Progenitor cell of endocrine pancreas (in vitro differentiated cells): ENCODE measurements at places on chromosomes 4 and X. TPM values are rescaled to one million over a fixed set of nuclear protein-coding genes. Genes with fewer than 3 reads are reported as not detected.
A peak's percentile ranks its signal among the peaks of the same experiment; 100 is the strongest.

ARHGAP10 gene
- 11.0 and 13.1 TPM in 2 replicates for total RNA-seq

RTL5 gene
- total RNA-seq = 19.4 and 21.1 TPM in 2 replicates

CYSLTR1 gene
- total RNA-seq = 0.09 TPM in 1 of 2 replicates, not detected in the other

CPZ gene
- total RNA-seq = 0.19 and 0.29 TPM in 2 replicates

HPSE gene
- total RNA-seq = 2.8 and 3.6 TPM in 2 replicates

NKX3-2 gene
- 1.7 and 2.1 TPM in 2 replicates for total RNA-seq

MCF2 gene
- total RNA-seq = 0.31 TPM in 1 of 2 replicates, not detected in the other

DIPK2B gene
- not detected in 2 replicates for total RNA-seq

SMARCA1 gene
- 183 TPM in 2 replicates for total RNA-seq

NIPAL1 gene
- 17.6 and 21.1 TPM in 2 replicates for total RNA-seq

EMCN gene
- not detected in 2 replicates for total RNA-seq

DNA sequence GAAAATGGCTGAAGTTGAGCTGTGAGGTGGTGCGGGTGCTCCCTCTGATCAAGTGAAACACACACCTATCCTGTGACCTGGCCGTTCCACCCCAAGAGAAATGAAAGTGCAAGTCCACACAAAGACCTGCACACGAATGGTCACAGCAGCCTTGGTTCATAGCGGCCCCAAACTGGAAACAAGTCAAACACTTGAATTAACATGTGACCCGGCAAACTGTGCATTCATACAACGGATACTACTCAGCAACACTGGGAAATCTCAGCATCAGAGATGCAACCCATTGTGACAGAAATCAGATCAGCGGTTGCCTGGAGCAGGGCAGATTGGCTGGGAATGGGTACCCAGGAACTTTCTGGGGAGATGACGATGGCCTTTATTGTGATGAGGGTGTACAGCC lies 7.6 kb downstream of the G6PD start:
- DNase-seq = no peak

DNA sequence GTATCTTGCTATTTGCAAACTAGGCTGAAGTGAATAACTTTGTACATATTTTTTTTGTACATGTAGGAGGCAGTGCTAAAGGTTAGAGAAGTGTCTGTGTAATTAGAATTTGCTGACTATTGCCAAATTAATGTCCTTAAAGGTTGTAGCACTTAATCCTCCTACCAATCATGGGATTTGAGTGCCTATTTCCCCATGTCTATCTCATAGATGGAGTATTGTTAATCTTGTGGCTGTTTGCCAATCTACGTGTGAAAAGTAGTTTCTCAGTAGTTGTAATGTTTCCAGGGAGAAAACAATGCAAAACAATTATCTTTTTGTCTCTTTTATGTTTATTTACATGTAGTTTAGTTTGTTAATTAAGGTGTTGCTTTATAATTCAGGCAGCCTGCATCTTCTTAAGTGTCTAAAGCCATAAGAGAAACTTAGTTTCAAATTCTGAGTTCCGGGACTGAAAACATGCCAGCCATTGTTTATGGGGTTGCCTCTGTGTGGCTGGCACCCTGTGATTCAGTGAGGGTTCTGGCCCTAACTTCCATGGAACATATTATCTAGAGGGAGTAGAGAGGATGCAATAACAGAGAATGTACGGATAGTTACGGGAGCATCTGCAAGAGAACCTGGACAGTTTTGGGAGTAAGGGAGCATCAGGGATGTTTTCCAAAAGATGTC lies 142.4 kb downstream of the KLHL8 start:
- DNase-seq = no peak

DNA sequence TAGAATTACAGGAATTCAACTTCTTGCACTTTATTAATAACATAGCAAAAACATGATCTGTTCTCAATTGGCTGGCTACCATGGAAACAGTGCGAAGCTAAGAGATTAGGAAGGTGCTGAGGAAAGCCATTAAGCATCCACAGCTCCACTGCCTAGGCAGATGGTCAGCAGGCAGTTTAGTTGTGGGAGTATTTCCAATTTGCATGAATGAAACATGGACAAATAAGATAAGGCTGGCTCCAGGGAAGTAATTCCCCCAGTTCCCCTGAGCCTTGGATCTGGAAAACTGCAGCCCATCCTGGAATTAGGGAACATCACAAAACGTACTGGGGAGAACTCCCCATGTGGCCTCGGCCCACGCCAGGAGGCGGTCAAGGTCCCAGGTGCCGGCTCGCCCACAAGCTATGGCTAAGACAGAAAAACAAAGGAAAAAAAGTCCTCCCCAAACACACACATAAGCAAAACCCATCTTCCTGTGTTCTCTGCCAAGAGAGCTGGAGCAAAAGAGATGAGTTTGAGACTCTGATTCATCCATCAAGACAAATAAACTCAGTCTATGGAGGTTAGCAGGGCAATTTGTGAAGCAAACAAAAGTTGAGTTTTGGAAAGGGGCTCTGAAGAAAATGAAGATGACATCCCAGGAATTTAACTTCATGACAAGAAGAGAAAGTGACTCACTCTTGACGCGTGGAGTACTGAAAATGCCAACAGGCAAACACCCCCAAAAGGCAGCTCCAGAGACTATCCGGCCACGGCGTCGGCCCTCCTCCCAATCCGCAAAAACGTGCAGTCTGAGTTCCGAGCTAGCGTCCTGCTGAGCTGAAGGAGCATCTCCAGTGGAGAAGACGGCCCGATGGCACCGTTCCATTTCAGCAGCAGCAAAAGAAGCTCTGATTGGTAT lies 45.1 kb downstream of the IGFBP7 start:
- DNase-seq = no peak

DNA sequence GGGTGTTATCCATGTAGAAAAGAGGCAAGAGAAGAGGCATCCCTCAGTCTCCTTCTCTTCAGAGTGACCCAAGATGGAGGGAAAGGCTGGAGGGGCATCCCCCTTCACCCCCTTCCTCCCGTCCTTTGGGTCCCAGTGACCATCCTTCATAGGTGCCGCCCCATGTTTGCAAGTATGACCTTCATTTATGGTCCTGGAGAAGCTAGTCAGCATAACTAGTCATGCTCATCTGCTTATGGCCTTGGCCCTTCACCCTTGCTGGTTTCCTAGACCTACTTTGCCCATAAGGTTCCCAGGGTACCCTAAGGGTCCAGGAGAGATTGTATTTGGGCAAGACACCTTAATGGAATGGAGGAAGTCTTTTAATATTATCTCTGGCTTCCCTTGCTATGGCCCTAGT lies 46.7 kb downstream of the HMGB2 start:
- no peak for DNase-seq

- no peak for DNase-seq
These were observed 344.6 kb upstream of the CTSO start for GRCh38 chr4:156298230-156298629.

GRCh38 chr4:9969526-9970398 lies 51.5 kb downstream of the SLC2A9 start:
- DNase-seq = no peak

DNA sequence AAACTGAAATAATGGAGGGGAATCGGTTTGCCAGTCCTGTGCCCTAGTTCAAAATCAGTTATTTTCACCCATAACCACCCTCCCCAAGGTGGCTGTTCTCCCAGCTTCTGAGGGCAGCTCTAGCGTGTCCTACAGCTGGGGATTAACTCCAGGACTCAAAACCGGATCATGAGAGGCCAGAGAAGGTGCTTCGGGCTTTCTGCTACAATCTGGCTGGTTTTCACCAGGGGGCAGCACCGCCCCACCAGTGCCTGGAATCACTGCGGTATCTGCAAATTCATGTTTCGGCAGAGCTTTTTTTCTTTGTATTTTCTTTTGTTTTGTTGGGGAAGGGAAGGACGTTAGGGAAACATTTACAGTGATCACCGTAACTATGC lies 28.4 kb downstream of the PDHA1 start:
- peak; percentile 45 for DNase-seq

DNA sequence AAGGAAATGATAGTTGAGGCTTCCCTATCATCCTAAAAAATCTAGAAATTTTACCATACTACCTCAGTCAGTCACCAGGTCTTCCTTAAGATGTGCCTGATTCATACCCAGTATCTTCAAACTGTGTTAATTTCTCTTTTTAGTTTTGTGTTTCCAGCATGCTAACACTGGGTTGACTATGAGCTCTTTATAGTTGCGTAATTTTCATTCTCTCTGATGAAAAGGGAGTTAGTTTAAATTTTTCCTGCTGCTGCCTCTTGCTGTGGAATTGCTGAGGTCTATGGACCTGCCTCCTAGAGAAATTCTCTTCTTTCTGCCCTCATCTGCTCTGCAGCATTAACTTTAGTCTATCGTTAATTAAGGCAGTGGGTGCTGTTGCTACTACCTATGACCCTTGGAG lies 66.6 kb downstream of the BANK1 start:
- DNase-seq = no peak

GRCh38 chrX:148203531-148203930 lies 222.4 kb downstream of the FMR1NB start:
- no peak for DNase-seq

DNA sequence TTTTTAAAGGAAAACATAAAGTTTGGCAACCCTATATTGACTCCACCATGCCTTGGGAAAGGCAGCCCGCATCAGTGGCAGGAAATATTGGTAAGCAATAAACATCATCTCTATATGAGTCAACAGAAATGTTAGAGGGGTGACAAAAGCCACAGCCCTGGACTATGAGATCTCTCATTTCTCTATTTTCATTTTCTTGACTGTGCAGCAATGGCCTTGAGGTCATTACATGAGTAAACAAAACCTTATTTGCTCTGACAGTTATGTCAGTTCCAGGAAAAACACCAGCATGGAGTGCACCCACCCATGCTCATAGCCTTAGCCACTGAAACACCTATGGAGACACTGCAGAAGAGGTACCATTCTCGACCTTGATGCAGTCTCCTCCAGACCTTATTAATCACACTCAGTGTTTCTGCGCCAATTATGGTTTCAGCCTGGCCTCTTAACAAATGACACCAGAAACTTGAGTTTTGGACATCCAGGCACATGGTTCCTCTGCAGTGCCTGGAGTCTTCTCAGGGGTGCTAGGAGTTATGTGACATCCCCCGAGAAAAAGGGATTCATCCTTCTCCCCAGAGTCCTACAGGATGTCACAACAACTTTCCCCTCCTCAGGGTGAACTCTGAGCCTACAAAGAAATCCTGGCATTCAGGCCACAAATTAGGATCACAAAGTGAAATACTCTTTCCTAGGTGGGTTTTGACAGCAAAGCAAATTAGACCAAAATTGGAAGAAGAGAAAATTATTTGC lies 16.0 kb upstream of the HPGD start:
- no peak for DNase-seq

DNA sequence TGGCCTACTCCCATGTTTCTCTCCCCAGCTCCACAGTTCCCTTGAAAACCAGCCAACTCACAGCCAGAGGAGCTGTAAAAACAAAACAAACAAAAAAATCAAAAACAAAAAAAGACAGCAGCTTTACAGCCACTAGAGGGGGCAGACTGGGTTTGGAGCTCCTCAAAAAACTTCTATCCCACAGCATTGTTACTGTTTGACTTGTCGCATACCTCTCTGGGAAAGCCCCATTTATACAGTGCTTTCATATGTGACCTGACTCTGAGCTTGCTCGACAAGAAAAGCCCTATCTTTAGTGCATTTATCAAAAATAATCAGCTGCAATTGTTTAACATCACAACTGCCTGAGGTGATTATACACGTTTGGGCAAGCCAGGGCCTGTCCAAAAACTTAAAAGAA lies 21.6 kb downstream of the TSPAN6 start:
- no peak for DNase-seq

DNA sequence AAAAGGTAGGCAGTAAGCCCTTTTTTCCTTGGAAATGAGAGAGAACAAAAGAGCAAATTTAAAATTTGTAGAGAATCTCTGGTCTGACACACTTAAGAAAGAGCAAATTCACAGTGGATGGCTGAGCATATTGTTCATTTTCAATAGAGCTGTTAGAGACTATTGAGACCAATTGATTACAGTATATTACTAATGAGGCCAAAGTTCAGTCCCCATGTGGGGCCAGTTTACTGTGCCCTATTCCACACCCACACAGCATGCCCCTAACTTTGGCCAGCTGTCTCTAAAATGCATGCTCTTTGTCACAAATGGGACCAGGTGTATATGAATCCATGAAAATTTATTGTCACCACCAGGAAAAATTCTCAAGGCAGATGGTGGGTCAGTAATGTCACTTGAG lies 470.5 kb downstream of the PCDH7 start:
- DNase-seq = no peak

DNA sequence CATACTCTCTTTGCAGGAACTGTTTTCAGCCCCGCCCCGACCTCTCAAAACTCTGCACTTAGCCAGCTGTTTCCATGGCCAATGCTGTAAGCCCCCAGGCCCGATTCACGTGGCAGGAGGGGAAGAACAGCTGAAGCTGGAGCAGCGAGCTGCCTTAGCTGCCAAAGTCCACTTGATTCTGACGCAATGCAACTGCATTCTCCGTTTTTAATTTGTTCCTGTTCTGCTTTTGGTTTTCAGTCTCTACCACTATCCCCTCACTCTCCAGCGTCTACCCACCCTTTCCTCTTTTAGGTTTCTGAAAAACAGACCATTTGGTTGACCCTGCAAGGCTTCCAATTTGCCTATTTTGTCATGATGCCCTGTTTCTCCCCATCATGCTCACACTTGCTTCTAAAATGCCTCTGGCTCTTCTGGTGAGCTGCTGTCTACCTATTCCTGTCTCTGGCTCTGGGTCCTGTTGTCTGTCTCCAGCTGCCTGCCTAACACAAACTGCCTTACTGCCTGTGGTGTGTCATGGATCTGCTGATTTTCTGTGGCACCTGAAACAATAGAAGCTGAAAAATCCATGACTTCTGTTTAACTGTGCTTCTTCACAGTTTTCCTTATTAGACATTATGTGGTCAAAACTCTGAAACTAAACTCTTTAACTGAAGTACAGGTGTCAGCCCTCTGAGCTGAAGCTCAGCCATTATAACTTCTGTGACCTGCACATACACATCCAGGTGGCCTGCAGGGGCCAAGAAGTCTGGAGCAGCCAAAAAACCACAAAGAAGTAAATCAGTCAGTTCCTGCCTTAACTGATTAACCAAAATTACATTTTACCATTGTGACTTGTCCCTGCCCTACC lies 160.5 kb upstream of the AGTR2 start:
- DNase-seq = no peak

- DNase-seq = no peak
These were observed 64.1 kb upstream of the TENM3 start for GRCh38 chr4:182179105-182179504.

DNA sequence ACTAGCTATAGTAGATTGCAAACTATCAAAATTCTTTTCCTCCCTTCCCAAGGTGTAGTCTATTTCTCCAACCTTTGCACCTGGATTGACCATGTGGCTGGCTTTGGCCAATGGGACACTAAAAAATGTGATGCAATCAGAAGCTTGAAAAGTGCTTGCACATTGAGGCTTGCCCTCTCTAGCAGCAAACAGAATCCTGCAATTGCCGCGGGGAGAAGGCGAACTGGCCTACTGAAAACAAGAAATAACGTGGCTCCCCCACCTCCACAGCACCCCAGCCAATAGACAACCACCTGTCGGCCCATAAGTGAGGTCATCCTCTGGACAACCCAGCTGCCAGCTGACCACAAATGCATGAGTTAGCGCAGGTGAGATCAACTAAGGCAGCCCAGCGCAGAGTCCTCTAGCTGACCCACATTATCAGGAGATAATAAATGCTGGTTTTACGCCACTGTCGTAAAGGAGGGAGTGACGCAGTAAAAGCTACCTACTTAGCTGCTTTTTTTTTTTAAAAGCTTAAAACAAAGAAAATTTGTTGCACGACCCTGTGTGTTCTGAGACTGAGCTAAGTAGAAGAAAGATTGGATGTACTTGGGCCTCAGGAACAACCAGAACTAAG lies 95.2 kb downstream of the GK start:
- DNase-seq = no peak
